ENCODE measurements at places on chromosomes 12 and 14. TPM values are rescaled to one million over a fixed set of nuclear protein-coding genes. Genes with fewer than 3 reads are reported as not detected.

- H3K36me3 ChIP-seq = no peaks in the 10 kb centered on the region
- H3K27ac ChIP-seq = no peak overlapping the region
- no peaks in the 10 kb centered on the region for H3K4me1 ChIP-seq
- H3K27me3 ChIP-seq = no peaks in the 10 kb centered on the region
These were observed 44.8 kb upstream of the FRS2 start for GRCh38 chr12:69425417-69425816.

- no peak overlapping the region for H3K4me3 ChIP-seq
- no peaks in the 10 kb centered on the region for H3K36me3 ChIP-seq
- H3K4me1 ChIP-seq = no peaks in the 10 kb centered on the region
- DNase-seq = no peak
- no peak overlapping the region for H3K27ac ChIP-seq
These were observed 26.1 kb upstream of the GPR68 start for GRCh38 chr14:91270619-91271018.

DNA sequence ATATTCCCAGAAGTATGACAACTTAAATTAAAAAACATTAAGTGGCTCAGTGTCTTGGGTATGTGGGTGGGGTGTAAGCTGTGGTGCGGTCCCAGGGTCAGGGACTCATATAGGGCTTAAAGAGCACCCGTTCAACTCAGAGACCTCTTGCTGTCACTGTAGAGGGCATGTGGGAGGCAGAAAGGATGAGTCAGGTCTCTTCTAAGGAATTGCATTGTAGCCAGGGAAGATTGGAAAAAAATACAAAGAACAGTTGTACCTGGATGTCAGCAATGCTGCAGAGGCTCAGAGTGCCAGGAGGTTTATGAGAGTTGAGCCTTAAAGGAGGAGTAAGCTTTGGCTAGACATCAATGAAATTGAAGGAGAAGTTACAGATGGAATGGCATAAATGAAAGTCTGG is 104.1 kb downstream of the MYRFL start:
- no peak overlapping the region for H3K27ac ChIP-seq
- no peak for DNase-seq
- H3K36me3 ChIP-seq = no peaks in the 10 kb centered on the region
- H3K4me1 ChIP-seq = no peaks in the 10 kb centered on the region
- no peaks in the 10 kb centered on the region for H3K27me3 ChIP-seq
- H3K4me3 ChIP-seq = no peak overlapping the region

GRCh38 chr12:1318327-1319031 is 275.9 kb downstream of the FBXL14 start:
- H3K27me3 ChIP-seq = no peaks in the 10 kb centered on the region
- H3K36me3 ChIP-seq = no peaks in the 10 kb centered on the region
- no peak overlapping the region for H3K4me3 ChIP-seq
- no peak for DNase-seq

Gene SPATS2
- 5.9 TPM for total RNA-seq

Measured in tibial nerve (tissue), 4 donors.